ENCODE measurements at places on chromosomes 13 and 19. TPM values are rescaled to one million over a fixed set of nuclear protein-coding genes. Genes with fewer than 3 reads are reported as not detected.

CGB2 gene
- total RNA-seq: not detected

ZNF429 gene
- 1.6 TPM for total RNA-seq

GARIN5A gene
- 0.32 TPM for total RNA-seq

USHBP1 gene
- 17.2 TPM for total RNA-seq

C19orf53 gene
- total RNA-seq: 58.8 TPM

KIR2DL4 gene
- not detected for total RNA-seq

HIPK4 gene
- total RNA-seq: under 0.01 TPM

ERICH6B gene
- not detected for total RNA-seq

ATXN8OS gene
- not detected for total RNA-seq

PPP1R37 gene
- 26.6 TPM for total RNA-seq

RNF225 gene
- total RNA-seq: not detected

ZNF845 gene
- 9.4 TPM for total RNA-seq

PTPRH gene
- 3.5 TPM for total RNA-seq

SIGLEC5 gene
- not detected for total RNA-seq

KIR3DL2 gene
- not detected for total RNA-seq

TMEM272 gene
- total RNA-seq: not detected

ZNF555 gene
- 6.8 TPM for total RNA-seq

TPTE2 gene
- total RNA-seq: not detected

NRTN gene
- total RNA-seq: not detected

IZUMO2 gene
- not detected for total RNA-seq

SKA3 gene
- total RNA-seq: 6.8 TPM

OR7G1 gene
- total RNA-seq: not detected

ATP8A2 gene
- under 0.01 TPM for total RNA-seq

LRG1 gene
- total RNA-seq: 0.30 TPM

ZNF134 gene
- total RNA-seq: 14.9 TPM

CYP2A7 gene
- not detected for total RNA-seq

METTL21C gene
- not detected for total RNA-seq

ZNF729 gene
- total RNA-seq: not detected

PDE4A gene
- total RNA-seq: 1.6 TPM

IZUMO4 gene
- total RNA-seq: not detected
